ENCODE measurements at places on chromosomes 1 and 21. TPM values are rescaled to one million over a fixed set of nuclear protein-coding genes. Genes with fewer than 3 reads are reported as not detected.
A peak's percentile ranks its signal among the peaks of the same experiment; 100 is the strongest.

Gene SRSF11
- polyA plus RNA-seq: 529 TPM

GRCh38 chr1:104780470-104781078, 1030.9 kb downstream of the AMY1C start:
- DNase-seq: peak; percentile 7

Gene NUP210L
- 0.11 TPM for polyA plus RNA-seq

- no peak for DNase-seq
Observed at GRCh38 chr1:111768023-111768422, 12.3 kb downstream of the DDX20 start.

DNA sequence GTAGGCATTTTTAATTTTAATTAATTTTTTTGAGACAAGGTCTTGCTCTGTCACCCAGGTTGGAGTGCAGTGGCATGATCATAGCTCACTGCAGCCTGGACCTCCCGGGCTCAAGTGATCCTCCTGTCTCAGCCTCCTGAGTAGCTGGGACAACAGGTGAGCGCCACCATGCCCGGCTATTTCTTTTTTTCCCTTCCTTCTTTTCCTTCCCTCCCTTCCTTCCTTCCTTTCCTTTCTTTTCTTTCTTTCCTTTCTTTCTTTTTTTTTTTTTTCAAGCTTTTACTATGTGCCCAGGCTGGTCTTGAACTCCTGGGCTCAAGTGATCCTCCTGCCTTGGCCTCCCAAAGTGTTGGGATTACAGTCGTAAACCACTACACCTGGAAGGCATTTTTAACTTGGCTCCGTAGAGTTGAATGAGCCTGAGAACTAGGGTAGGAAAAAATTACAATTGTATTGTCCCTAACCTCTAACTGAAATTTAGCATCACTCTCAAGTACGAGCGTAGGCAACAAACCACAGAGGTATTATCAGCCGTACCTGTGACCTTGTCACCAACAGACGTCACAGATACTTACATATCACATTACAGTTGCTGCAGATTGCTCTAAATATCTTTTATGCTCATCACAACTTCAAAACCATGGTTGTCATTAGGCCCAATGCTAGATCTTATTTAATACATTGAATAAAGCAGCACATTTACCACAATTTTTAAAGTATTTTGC, 8.0 kb downstream of the RUNX3 start:
- no peak for DNase-seq

DNA sequence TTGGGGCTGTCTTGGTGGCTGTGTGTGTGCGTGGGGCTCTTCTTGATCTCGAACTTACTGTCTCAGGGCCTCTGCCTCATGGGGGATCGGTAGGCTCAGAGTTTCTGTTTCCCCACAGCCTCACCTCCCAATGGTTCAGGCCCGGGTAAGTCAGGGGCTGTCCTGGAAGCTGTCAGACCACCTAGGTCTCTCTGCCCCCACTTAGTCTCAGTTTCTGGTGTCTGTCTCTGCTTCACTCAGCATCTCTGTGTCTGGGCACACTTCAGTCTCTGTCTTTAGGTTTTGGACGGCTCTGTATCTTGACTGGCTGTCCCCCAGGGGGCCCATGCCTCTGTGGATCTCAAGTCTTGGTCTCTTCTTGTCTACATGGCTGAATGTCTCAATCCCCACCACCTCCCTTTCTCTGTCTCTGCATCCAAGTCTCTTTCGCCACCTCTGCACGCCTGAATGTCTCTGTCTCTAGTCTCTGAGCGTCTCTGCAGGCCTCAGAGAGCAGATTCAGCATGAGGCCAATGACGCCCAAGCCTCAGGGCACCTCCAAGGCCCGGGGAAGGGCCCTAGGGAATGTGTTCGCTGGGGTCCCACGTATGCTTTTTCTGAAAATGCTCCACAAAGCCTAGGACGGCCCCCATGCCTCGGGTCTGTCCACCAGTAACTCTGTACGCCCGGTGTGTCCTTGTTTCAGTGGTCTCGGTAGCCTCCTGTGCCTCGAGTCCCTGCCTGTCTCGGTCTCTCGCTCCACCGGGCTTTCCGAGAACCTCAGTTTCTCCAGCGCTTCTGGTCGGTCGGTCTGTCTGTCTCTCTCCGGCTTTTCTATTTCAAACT, 818 bp downstream of the FHL3 start:
- no peak for DNase-seq

DNA sequence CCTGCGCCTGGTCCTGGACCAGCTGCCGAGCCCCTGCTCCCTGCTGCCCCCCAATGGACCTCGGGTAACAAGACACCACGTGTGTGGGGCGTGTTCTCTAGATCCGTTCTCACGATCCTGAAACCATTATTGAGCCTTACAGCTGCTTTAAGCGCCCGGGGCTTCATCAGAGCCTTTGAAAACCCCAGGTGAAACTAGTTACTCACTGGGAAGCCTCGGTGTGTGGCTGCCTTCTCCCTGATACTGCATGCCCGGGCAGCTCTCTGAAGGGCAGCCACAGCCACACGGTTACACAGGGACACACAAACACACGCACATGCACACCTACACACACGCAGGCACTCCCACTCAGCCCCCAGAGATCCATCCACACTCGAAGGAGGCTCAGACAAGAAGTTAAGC, 5.3 kb downstream of the HES2 start:
- no peak for DNase-seq
